Type B pancreatic cell (in vitro differentiated cells): ENCODE measurements at places on chromosomes 13 and 19.

DNA sequence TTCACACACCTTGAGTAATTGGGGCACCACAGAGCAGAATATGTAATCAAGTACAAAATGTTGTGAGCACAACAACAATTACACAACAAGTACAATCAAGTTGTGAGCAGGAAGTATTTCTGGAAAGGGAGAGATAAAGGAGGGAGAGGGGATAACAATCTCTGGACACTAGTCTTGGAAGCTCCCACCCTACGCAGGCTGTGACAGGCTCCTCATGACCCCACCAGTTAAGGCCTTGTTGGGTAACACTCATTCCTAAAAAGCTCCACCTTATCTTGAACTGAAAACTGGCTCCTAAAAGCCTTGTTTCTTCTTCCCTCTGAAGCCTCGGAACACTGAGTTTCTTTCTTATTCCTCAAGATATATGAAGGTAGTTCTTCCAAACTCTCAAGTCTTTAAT is 806.0 kb downstream of the UQCRFS1 start:
- no peak for DNase-seq

GRCh38 chr13:38618881-38619280 is 68.0 kb upstream of the FREM2 start:
- DNase-seq, result no peak

- no peak for DNase-seq
These were observed 1065.8 kb upstream of the MIR17HG start for GRCh38 chr13:90281709-90282108.

DNA sequence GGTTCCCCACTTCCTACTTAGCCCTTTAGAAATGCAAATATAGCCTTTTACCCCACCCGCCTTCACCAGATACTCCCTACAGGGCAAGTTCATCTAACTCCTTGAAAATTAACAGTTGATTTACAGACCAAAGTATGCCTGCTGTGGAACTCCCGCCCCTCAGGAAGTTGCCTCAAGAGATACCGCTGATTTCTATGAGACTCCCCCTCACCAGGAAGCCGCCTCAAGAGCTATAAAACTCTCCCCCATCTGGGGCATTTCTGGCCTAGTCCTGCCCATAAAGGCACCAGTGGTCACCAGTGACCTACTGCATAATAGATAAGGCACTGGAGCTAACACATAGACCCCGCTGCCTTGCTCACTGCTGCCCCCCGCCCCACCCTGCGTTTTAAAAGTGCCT is 201.7 kb upstream of the UBL3 start:
- no peak for DNase-seq

- DNase-seq, result no peak
These were observed 4.3 kb upstream of the COMMD6 start for GRCh38 chr13:75541961-75542360.

DNA sequence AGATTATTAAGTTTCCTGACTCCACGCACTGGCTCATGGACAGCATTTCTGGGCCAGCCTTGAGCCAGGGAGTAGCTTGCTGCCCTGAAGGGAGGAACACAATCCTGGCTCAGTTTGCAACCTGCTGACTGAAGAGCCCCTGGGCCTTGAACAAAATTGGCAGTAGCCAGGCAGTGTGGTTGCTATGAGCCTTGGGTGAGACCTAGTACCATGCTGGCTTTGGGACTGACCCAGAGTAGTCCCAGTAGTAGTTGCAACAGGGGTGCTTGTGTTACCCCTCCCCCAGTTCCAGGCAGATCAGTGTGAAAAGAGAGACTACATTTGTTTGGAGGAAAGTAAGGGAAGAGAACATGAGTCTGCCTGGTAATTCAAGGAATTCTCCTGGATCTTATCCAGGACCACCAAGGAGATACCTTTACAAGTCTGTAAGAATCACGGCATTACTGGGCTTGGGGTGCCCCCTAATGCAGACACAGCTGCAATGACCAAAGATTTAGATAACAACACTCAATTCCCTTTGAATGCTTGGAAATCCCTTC is 22.0 kb downstream of the ITGBL1 start:
- no peak for DNase-seq

GRCh38 chr13:99404005-99404755 is 97.0 kb upstream of the GPR183 start:
- no peak for DNase-seq

DNA sequence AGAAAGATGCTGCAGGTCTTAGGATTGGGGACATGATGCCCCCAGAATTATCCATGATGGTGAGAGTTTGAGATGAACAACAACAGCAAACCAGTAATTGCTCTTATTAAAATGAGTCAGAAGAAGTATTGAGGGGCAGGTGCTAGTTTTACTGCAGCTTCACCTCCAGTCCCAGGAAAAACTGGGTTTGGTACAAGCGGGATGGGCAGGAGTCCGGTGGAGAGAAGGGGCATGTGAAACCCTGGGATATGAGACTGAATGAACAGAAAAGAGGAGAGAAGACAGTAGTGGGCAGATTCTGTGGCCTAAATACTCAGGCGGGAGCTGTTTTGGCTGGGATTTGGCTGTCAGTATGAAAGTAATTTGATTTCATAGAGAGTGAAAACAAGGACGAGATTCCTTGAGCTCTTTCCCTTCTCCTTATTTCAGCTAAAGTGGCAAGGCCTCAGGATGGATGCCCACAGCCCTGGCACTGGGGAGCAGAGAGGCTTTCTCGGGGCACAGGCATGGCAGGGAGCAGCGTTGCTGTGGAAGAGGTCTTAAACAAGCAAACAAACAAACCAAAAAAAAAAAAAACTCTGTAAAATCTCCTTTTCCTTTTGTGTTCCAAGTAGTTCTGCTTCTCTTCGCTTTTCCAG is 30.7 kb downstream of the NFIX start:
- no peak for DNase-seq

GRCh38 chr13:56700324-56700723 is 440.4 kb upstream of the PRR20A start:
- no peak for DNase-seq

DNA sequence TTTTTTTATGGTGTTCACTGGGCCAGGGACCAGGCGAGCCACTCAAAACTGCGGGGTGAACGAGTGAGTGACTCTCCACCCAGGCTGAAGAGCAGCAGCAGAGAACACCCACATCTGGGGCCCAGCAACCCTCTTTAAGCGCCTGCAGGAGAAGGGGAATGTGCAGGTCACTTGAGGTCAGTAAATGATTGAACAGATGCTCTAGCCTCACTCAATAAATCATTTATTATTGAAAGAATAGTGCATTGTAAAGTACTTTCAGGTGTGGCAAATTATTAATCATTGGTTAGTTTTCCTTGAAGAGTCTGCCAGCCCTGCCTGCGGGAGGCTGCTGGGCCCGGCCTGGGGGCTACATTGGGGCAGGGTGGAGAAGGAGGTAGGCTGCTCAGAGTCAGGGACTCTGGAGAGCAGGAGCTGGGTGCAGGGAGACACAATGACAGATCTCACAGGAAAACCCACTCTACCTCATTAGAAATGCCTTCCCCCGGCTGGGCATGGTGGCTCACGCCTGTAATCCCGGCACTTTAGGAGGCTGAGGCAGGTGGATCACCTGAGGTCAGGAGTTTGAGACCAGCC is 42.5 kb downstream of the ABCC4 start:
- no peak for DNase-seq

GRCh38 chr13:75803164-75803611 is 167.1 kb downstream of the LMO7 start:
- DNase-seq, result no peak

GRCh38 chr19:29263305-29264135 is 50.6 kb upstream of the UQCRFS1 start:
- no peak for DNase-seq

DNA sequence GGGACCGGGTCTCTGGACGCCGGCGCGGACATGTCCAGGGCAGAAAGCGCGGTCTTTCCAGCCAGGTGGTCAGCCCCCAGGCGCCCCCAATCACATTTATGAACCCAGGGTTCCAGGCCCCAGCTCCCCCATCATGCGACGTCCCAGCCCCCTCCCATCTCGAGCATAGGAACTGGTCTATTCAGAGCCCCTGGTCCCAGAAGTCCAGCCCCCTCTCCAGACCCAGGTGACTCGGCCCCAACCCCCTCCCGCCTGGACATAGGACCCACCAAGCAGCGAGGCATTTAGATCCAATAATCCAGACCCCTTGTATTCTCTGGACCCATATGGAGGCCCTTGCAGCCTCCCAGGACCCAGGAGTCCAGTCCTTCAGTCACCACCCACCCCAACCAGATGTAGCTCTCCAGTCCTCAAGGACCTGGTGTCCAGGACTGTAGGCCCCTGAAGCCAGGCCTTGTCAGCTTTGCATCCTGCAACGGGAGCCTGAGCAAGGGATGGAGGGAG is 501 bp downstream of the APLP1 start:
- DNase-seq, result no peak

DNA sequence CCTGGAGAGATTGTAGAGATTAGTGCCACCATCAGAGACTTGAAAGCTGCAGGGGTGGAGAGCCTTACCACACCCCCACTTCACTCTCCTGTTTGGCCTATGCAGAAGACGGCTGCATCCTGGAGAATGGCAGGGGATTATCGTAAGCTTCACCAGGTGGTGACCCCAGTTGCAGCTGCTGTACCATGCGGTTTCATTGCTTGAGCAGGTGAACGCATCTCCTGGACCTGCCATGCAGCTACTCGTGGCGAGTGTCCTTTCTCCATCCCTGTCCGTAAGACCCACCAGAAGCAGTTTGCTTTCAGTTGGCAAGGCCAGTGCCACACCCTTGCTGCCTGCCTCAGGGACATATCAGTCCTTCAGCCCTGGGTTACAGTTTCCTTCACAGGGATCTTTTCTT is 21.2 kb downstream of the PPP5C start:
- no peak for DNase-seq

- no peak for DNase-seq
These were observed 1.3 kb downstream of the SLC25A42 start for GRCh38 chr19:19064811-19065745.

DNA sequence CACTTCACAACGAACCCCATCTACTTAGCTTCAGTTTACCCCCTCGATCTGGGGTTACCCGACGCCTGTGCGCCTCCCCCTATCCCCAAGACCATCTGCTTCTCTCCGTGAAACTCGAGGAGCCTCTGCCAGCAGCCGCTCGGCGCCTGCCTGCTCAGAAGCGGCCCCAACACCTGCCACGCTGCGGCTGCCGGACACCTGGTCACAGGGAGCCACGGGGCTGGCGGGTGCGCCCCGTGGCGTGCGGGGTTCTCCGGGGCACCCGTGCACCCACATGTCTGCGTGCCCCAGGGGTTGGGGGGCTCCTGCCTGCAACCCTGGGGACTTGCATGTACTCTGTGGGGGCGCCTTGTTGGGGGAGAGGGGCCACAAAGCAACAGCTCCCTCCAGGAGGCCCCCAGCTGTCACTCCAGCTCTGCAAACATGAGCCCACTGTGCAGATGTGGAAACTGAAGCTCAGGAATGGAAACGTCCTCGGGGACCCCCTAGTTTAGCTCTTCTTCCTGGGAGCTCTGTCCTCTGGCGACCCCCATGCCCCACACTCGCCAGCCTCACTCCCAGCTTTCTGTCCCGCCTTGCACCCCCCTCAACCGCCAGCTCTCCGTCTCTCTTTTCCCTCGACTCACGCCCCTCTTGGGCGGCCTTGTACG is 7.0 kb upstream of the SEMA6B start:
- DNase-seq, result no peak

DNA sequence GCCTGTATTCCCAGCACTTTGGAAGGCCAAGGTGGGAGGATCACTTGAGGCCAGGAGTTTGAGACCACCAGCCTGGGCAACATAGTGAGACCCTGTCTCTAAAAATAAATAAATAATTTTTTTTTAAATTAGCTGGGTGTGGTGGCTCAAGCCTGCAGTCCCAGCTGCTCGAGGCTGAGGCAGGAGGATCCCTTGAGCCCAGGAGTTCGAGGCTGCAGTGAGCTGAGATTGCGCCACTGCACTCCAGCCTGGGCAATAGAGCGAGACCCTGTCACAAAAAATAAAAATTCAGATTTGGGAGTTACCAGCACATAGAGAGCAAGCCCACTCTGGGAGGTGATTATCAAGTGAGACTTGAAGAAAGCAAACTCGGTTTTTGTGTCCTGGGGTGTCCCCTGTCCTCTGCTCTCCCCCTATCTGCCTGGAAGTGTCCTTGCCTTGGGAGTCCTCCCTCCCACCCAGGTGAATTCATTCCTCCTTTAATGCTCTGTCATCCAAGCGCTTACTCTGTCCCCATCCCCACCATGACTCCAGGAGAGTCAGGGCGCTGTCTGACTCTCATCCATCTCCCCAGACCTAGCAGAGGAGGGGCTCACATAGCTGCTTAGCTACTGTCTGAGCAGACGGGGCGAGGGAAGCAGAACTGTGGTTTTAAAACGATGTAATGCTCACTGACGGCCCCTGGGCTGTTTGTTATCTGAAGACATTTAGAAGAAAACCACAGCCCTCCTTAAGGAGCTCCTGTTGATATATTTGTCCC is 146.8 kb downstream of the STK24 start:
- DNase-seq, result no peak

GRCh38 chr13:22903925-22904324 is 276.9 kb upstream of the SGCG start:
- DNase-seq, result no peak

GRCh38 chr19:40155749-40156265 is 35.4 kb upstream of the MAP3K10 start:
- no peak for DNase-seq

DNA sequence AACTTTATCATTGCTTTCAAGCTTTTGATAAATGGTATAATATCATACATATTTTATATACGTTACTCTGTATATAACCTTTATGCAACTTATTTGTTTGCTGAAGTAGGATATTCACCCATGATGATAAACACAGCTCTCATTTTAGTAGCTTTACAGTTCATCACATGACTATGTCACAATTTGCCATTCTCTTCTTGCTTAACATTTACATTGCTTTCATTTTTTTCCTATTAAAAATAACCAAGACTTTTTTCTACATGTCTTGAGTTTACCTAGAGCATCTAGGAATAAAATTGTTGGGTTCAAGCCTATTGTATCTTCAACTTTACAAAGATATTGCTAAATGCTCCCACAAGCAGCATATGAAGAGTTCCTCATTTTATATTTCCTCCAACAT is 54.0 kb downstream of the KCNRG start:
- no peak for DNase-seq

DNA sequence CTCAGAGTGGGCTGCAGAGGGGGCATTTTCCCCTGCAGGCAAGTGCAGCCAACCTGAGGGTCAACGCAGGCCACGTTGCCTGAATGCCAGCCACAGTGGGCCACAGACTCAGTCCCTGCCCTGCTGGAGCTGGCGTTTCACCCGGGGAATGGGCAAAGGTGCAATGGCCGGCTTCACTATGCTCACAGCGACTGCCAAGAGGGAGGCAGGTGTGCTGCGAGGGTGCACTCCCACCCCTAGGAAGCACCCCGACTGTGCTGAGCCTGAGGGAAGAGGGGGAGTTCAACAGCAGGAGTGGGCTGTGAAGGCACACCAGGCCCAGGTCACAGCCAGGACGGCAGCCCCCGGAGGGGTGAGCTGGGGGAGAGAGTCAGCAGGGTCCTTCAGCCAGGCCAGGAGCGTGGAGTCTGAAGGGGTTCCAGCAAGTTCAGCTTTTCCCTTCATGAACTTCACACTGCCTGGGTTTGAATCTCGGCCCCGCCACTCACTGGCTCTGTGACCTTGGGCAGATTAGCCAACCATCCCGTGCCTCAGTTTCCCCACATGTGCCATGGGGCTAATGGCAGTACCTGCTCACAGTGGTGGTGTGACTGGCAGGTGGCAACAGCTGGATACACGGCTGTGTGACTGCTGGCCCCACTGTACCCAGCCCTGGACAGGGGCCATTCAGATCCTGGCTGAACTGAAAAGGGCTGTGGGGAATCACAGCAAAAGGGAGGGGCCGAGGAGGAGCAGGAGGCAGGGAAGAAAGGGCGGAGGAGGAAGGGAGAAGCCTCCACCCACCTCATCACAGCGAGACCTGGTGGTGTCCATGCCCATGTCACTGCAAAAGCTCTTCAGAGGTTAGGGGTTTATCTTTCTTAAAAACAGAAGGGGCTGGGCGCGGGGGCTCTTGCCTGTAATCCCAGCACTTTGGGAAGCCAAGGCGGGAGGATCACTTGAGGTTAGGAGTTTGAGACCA is 7.6 kb downstream of the TRAPPC6A start:
- DNase-seq, result no peak
